ENCODE measurements at places on chromosomes 16 and 17.

- no peak for DNase-seq
Measured at GRCh38 chr16:49839017-49839825, 16.7 kb downstream of the ZNF423 start.

- peak; percentile 91 for DNase-seq
Measured at GRCh38 chr16:84829168-84829965, 9.6 kb downstream of the CRISPLD2 start.

DNA sequence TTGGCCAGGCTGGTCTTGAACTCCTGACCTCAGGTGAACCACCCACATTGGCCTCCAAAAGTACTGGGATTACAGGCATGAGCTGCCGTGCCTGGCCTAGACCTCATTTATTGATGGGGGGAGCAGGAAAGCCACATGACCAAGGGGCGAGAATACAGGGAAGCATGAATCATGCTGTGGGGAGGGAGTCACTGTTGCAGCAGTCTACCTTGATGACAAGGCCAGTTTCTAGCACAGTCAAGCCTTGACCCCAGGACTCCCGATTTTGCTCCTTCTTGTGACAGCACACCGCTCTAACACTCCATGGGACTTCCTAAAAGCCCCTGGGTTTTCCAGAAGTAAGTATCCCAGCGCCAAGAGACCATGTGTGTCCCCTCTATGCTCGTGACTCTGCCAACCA, 42.9 kb upstream of the IRF8 start:
- no peak for DNase-seq

- DNase-seq = peak; percentile 74
Measured at GRCh38 chr17:32958418-32958817, 30.5 kb downstream of the TMEM98 start.

- DNase-seq = no peak
Measured at GRCh38 chr16:29790949-29791844, 646 bp downstream of the KIF22 start.

GRCh38 chr17:44827863-44828262, 2.2 kb downstream of the GJC1 start:
- no peak for DNase-seq

GRCh38 chr17:64296246-64296645, 33.2 kb upstream of the TEX2 start:
- no peak for DNase-seq

DNA sequence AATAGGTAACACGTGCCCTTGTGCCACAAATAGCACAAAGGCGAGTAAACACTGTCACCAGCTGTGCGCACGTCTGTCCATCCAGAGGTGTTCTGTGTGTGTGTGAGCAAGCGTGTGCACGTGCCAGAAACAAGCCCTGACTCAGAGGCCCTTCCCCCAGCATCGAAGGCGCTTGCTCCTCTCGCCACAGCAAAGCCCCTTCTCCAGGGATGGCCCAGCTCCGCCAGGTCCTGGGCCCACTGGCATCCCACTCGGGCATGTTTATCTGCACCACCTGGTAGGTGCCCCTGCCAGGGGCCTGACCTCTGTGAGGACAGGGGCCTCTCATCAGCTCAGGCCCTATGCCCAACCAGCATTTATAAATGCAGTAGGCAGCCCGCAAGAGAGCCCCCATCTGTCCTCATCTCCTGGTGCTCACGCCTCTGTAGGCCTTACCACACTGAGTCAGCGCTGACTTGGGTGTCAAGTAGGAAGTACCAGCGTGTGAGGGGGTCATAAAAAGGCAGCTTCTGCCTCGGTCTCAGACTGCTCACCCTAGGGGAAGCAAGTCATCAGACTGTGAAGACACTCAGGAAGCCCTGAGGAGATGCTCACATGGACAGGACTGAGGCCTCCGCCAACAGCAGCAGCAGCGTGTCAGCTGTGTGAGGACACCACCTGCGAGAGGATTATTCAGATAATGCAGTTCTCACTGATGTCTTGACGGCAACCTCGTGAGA, 10.8 kb downstream of the TMEM235 start:
- no peak for DNase-seq

GRCh38 chr17:32223703-32224102, 41.9 kb upstream of the RHBDL3 start:
- no peak for DNase-seq

DNA sequence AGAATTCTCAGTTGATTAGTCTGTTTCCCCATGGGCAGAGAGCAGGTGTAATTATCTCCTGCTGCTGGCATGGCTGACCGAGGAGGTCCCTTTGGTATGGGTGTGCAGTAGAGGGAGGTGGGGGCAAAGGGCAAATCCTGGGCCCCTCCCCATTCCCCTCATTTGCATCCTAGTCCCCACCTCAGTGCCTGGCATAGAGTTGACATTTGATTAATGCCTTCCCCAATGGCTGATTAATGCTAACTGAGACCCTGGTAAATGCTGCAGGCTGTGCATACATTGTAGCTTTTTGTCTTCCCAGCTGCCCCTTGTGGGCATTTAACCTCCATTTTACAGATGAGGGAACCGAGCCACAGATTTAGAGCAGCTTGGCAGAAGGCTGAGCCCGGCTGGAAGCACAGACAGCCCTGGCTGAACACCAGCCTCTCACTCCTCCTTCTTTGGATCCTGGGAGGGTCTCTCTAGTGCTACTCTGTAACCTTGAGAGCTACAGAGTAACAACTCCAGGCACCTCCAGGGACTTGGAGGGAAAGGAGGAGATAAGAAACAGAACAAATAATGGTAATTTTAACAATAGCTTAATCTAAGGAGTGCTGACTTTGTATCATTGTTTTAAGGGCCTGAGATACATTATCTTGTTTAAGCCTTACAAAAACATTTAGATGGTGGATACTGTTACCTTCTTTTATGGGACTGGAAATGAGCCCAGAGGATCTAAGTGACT, 5.1 kb downstream of the PLCG2 start:
- DNase-seq = no peak

GRCh38 chr17:30832438-30833124, 815 bp downstream of the ATAD5 start:
- DNase-seq = no peak

DNA sequence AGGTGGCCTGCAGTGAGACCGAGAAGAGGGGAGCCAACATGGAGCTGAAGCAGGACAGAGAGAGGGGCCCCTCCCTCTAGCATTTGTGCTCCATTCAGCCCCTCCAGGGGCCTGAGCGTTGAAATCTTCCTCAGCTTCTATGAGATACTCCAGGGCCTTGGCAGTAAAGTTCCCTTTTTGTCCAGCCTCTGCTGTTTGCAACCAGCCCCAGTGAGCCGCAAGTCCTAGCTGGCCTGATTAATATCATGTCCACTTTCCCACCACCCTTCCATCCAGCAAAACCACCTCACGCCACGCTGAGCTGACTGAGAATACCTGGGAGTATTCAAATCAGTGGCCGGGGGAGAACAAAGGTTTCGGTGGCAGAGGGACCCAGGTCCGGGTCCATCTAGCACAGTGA, 11.7 kb upstream of the RPH3AL start:
- no peak for DNase-seq

GRCh38 chr16:22316411-22316811, 19.2 kb downstream of the POLR3E start:
- no peak for DNase-seq

GRCh38 chr16:76182041-76182635, 95.1 kb upstream of the CNTNAP4 start:
- no peak for DNase-seq

DNA sequence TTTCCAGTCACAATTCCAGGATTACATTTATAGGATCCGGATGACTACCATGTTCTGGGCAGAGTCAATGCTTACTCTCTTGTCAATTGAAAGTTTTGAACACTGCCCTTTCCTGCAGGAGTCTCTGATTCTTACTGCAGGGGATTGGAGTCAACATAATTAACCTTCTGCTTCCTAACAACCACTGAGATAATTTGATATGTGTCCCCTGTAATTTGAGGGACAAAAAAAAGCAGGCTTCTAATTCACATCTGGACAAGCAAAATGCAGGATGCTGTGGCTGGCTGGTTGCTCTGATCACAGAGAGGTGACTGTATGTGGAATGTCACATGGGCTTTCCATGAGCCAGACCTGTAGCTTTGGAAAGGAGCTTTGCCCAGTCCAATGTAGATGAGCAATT, 54.9 kb downstream of the PMP22 start:
- no peak for DNase-seq

DNA sequence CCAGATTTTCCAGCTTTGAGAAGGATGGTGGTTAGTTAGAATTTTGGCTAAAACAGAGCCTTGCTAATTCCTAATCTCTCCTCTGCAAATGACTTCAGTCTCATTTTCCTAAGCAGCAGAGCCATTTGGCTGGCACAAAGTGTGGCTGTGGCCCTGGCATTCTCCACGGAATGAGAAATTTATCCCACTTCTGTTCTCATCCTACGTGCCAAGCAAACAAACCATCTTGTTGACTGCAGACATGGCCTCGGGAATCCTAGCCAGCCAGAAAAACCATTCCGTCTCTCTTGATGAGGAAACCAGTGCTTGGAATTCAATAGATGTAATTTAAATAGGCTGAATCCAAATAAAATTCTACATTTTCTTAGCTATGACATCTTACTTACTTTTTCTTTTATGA, 34.1 kb upstream of the ELAC2 start:
- no peak for DNase-seq

- DNase-seq = no peak
Measured at GRCh38 chr17:78132084-78132676, 1.6 kb downstream of the TMC8 start.

DNA sequence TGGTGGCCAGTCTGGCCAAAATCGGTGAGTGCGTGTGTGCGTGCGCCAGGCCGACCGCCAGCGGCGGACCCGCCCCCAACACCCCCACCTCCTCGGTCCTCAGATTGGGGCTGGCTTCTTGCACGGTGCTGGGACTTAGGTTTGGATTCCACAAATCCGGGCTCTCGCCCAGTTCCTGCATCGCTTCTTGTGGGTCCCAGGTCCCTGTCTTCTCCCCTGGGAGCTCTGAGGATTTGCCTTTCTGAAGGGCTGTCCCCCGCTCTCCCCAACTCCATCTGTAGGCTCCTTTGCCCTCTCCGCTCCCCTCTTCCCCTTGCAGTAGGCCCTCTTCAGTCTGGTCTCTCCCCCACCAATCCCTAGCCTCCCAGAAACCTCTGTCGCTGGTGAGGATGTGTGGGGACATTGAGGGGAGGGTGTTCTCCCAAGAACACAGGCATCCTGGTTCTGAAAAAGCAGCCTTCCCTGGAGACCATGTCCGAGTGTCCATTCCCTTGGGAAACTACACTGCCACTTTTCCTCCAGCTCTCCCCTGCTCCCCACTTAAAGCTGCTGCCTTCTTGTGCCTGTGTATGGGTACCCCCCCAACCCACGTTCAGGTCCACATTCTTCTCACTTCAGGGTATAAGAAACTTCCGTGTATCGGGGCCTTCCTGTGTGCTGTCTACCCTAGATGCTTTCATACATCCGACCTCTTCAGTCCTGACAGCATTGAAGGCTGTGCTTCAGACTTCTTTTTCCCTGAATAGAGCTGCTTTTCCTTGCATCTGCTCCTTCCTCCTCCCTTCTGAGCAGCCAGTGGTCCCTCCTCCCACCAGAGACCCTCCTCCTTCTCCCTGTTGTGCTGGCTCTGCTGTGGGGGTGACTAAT, 632 bp downstream of the SLC9A5 start:
- DNase-seq = no peak

DNA sequence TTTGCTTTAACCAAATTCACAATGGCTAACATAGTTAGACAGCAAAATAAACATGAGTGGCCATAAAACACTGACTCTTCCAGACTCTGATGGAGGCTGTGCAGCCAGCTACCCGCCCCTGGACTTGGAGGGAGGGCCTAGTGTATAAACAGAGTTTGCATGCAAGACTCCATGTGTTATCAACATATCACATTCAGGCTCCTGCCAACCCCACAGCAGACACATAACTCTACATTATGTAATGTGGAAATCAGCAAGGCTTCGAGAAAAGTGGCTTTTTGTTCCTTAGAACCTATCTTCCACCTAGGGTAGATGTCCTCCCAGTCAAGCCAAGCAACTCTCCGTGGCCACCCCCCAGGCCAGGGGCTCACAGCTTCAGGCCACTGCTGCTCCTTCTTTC, 19.3 kb upstream of the SOX9 start:
- no peak for DNase-seq

DNA sequence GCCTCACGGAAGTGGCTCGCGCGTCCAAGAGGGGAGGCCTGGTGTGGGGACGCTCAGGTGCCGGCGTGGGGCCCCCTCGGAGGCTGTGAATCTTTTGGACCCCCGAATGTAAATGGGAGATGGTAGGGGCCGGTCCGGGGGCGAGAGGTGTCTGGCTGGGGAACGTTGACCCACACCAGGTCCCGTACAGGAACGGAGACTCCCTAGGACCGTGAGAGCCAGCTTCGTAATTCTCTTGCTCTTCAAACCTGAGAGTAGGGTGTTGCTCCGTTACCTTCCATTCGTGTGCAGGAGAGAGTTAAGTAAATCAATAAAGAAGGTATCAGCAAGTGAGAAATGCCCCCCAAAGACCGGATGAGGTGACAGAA, 481 bp downstream of the LYRM1 start:
- DNase-seq = no peak

DNA sequence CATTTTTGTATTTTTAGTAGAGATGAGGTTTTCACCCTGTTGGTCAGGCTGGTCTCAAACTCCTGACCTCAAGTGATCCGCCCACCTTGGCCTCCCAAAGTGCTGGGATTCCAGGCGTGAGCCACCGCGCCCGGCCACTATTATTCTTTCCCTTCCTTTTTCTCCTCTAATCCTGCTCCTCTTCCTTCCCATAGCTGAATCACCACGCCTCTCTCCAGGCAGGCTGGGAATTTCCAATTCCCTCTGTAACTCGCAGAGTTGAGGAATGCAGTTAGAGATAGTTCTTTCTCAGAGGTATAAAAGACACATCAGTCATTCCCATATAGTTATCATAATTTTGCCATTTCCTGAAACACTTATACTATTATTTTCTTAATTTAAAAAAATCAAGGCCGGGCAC, 11.2 kb downstream of the METTL16 start:
- no peak for DNase-seq

DNA sequence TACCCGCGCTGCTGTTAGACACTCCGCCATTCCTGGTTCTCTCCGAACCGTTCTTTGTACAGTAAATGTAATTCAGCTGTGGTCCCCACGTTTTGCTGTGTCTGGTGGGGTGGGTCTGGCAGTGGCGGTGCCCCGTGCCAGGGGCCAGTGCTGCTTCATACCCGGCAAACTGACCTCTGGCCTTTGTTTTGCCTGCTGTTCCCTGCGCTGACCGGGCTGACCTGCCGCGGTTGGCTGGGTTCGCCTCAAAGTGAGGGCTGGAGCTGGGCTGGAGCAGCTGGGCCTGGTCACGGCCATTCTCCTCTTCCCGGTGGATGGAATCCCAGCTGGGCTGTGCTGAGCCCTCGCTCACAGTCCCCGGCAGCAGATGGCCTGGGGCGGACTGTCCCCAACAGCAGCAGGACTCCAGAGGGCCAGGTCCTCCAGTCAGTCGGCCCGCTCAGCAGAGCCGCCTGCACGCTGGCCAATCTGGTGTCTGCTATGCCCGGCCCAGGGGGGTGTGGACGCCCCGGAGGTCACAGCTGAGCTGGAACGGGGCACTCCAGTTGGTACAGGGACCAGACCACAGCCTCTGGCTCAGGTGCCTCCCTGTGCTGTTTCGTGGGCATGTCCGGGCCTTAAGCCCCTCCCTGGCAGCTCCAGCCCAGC, 1.5 kb upstream of the WFIKKN1 start:
- DNase-seq = no peak

DNA sequence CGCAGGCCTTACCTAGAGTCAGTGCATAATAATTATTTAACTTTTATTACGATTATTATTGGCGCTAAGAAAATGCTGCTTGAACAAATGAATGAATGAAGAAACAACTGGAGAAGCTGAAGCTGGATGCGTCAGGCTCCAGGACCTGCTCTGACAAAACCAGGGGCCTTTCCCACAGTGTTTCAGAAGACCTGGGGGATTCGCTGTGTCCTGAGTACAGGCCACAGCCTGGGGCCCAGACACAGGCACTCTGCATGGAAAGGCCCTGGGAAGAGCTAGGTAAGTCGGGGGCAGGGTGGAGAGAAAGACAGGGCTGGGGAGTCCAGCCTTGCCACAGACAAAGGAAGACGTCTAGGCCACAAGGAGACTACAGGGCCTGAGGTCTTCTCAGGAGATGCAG, 226.1 kb downstream of the ZNF423 start:
- DNase-seq = no peak

Measured in GM04503 (cell line).